Fibroblast of skin of right quadriceps (primary cell): ENCODE measurements at places on chromosomes 11 and 22.
A peak's percentile ranks its signal among the peaks of the same experiment; 100 is the strongest.

DNA sequence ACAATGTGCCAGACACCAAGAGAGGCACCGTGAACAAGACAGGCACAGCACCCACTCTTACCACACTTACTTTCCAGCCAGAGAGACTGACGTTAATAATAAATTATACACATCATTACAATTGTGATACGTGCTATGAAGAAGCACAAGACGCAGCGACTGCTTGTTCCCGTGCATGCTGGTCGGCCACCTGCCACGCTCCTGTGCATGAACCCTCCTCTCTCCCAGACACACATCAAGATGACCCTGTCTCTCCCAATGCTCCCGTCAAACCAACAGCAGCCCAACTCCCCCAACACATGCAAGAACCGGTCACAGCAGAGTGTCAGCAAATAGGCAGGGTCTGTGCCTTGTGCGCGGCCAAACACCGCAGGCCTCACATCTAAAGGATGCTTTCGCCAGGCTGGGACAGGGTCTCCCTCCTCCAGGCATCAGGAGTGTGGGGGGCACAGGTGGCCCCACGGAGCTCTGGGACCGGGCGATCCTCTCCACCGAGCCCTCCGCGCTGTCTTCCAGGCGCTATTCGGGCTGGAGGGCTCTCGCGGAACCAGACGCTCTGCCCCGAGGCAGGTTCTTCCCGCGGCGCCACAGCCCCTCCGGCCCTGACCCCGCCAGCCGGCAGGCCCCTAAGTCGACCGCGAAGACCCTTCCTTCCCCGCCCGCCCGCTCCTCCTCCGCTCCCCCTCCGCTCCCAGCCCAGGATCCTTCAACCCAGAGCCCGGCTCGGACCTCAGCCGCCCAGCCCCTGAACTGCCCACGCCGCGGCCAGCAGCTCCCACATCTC, 533 bp downstream of the SERGEF start:
- no peak for DNase-seq

GRCh38 chr22:24944217-24944937, 2.1 kb downstream of the LHFPL7 start:
- DNase-seq: no peak

- DNase-seq: no peak
Measured at GRCh38 chr11:1906611-1907423, 12.7 kb upstream of the TNNT3 start.

DNA sequence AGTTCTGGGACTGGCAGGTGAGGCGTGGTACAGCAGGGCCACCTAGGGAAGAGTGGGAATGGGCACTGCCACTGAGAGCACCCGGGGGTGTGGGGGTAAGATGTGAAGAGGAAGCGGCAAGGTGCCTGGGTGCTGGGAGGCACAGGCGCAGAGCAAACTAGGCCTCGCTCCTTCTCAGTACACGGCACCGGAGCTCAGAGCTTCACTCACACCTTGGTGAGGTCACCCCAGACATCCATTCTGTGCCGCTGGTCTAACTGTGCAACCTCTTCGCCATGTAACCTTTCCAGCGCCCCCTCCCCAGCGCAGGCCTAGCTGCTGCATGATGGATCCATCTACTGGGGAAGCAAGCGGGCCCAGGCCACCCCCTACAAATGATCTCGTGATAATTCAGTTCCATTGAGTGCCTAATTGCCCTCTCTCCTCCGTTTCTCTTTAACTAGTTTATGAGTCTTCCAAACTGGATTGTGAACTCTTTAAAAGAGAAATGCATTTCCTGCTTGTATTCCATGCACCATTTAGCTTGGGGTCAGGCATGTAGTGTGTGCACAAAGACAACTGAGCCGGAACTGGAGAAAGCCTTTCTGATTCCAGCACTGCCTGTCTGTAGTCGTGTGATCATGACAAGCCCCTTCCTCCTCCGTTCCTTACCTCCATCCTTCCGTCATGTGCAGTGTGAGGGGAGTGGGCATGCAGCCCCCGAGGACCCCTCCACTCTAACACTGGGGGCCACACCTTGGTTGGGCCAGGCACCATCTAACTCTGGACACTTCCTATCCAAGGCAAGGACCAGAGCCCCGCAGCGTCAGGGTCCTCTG, 1475.2 kb downstream of the TBC1D22A start:
- DNase-seq: no peak

DNA sequence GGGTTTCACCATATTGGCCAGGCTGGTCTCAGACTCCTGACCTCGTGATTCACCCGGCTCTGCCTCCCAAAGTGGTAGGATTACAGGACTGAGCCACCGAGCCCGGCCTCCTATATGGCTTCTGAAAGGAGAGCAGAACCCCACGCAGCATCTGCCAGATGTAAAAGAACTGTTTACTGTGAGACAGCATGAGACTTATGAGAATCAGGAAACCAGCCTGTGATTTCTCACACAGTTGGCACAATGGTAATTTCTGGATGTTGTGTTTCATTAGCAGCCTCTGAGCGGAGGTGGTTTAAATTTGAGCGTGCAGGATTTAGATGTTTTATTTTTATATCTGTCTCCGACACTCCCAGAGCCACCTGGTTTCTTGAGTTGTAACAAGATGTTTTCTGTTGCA, 33.8 kb downstream of the CEP164 start:
- DNase-seq: no peak

DNA sequence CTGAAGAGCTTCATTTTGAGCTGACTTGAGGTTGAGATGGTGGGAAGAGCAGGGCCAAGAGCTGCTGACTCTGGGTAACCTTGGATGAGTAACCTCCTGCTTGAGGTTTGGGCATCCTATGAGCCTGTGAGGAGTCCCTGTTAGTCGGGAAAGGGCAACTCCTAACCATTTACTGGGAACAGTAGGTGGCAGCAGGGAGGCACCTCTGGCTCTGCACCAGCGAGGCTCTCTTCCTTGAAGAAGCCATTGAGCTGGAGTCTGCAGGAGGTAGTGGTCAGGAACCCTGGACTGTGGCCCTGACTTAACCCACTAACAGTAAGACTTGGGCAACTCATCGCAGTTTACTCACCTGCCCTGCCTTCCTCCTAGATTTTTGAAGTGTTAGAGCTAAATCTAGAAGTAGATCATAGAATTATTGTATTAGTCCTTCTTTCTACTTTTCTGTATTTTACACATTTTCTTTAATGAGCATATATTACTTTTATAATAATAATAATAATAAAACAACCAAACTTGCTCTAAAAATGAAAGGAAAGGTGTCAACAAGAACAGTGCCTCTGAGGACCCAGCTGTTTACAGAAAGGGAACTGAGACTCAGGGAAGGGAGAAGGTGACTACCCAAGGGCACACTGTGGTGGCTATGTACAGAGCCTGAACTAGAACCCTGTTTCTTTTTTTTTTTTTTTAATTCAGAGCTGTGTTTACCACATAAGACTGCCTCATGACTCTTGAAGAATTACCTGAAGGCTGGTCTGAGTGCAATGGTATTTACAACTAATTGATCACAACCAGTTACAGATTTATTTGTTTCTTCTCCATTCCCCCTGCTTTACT, 47.5 kb downstream of the MEI1 start:
- DNase-seq: peak; percentile 67

DNA sequence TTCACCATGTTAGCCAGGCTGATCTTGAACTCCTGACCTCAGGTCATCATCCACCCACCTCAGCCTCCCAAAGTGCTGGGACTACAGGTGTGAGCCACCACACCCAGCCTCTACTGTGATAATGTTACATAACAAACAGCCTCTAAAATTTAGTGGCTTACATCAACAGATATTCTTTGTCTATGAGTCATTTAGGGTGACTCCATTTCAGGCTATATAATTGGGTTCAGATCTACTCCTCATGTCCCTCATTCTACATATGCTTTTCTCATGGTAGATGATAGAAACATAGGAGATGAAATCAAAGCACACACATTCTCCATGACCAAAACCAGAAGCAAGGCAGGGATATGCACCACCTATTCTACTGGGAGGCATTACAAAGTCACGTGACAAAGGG, 72.7 kb downstream of the SIK2 start:
- DNase-seq: peak; percentile 43

DNA sequence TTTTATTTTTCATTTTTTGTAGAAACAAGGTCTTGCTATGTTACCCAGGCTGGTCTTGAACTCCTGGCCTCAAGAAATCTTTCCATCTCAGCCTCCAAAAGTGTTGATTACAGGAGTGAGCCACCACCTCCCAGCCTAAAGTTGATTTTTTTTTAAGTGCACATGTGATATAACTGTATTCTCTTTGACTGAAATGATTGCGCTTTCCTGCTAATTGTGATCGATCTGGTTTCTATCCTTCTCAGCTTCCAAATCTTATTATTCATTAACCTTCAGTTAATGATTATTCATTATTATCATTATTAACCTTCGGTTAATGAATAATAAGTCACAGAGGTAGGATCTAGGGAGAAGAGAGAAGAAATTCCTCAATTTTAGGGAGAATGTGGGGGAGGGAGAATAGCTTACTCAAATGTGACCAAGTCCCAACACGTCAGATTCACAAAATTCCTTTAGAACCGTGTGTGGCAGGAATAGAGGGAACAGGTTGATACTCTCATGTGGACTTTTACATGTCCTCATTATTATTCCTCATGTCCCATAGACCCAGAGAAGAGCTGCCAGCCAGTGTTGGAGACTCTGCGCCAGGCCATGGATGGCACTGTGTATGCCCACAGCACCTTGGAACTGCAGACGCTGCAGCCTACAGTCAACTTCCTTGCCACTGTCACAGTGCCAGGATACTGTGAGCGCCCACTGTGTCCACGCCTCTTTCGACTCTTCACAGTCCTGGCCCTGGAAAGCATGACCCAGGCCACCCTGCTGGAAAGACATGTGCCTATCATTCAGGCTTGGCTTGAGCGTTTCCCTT, 47.1 kb downstream of the RRP8 start:
- no peak for DNase-seq

GRCh38 chr22:44436736-44437135, 61.3 kb downstream of the RTL6 start:
- DNase-seq: no peak

- DNase-seq: no peak
Measured at GRCh38 chr11:14251754-14252153, 107.2 kb downstream of the RRAS2 start.

GRCh38 chr11:10844356-10844755, 13.5 kb downstream of the ZBED5 start:
- DNase-seq: no peak

- DNase-seq: peak; percentile 81
Measured at GRCh38 chr11:105719073-105719822, 109.4 kb downstream of the GRIA4 start.

- no peak for DNase-seq
Measured at GRCh38 chr22:38489142-38489541, 17.0 kb downstream of the DDX17 start.

GRCh38 chr11:93587858-93588581, 44.8 kb upstream of the SMCO4 start:
- DNase-seq: no peak

DNA sequence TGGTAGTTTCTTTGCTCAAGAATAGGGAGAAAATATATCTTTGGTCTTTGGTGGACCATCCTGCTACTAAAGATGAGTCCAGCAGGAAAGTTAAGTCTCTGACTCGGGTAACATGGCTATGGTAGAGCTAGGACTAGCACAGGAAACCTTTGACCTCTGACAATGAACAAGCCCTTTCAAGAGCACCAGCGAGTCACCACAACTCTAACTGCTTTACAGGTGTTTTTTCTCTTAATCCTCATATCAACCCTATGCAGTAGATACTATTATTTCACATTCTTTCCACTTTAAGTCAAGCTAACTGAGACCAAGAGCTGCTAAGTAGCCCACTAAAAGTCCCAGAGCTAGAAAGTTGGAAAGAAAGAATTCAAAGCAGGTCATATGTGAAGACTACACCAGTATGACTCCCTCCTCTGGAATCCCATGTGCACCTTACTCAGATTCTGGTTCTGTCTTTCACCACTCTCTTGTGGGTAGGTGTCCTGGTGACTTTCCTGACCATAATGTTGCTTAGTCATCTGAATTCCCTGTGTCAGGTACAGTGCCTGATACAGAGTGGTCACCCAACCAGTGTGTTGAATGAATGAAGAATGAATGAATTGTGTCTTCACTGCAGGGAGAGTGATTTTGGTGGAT, 53.8 kb upstream of the ME3 start:
- DNase-seq: peak; percentile 59

DNA sequence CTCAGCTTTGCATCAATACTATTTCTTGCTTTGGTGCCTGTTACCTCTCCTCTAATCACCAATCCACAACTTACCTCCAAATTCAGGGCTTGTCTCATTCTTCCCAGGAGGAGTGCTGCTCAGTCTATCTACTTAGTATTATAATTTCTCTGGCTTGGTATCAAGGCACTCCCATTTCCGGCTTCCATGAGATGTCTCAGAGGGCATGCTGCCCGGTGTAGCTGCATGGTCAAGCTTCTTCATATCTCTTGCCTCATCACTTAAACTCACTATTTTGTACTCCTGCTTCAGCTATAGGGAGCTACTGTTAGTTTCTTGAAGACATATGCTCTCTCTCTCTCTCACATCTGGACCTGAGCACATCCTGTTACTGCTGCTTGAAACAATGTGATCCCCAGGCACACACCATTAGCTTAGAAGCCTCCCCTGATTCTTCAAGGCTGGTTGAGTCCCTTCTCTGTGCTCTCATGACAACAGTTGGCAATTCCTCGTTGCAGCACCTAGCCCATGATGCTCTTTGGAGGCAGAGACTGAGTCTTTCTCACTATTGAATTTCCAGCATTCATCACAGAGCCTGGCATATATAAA, 182.8 kb upstream of the SYN3 start:
- DNase-seq: no peak

DNA sequence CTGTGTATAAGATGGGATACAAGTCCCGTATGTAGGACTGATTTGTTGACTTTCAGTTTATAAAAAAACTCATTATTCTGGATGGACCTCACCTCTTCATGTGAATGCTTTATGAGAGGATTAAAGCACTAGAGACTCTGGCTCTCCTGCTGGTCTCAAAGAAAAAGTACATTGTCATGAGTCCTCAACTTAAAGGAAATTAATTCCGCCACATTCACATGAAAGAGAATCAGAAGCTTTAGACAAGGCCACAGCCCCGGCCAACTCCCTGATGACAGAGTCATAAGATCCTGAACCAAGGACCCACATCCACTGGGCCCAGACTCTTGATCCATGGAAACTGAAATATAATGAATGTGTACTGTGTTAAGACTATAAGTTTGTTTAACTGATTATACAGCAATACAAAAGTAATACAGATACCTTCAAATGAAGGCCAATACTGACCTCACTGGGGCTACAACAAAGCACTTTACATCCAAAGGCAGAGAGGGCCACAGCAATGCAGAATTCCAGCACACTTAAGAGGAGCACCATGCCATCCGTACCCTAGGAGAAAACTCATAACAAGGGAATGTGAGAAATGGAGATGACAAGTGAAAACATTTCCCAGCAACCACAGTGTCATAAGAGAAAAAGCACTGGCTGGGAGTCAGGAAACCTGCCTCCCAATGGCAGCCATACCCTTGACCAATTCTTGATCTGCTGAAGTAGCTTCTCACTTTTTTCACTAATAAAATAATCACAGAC, 25.4 kb upstream of the MS4A6A start:
- no peak for DNase-seq
